Neuronal stem cell (in vitro differentiated cells): ENCODE measurements at places on chromosomes 7 and 10.

DNA sequence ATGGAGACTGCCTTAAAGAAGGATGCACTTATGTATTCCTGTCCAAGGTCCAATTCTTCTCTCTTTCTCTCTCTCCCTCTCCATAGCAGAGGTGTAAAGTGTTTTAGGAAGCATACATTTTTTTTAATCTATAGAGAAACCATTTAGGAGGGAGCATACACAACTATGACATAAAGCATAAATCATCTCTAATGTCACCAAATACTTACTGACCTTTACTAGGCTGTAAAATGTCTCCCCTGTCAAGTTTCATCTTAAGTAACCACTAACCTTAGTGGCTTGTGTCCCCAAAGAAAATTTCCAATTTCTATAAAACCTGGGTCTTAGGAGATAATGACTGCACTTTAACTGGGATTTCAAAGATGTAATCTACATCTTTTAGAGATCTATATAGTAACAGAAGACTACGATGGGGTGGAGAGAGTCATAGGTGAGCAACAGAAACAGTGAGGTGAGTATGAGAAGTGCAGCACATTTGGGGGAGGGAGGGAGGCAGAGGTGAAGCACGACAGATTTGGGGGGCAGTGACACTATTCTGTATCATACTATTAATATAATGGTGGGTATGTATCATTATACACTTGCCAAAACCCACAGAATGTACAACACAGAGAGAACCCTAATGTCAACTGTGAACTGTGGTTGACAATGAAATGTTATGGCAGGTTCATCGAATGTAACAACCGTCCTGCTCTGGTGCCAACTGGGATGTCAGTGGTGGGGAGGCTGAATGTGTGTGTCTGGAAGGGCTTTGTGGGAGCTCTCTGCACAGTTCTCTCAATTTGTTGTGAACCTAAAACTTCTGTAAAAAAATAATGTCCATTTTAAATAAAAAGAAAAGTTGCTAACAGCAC, 79.5 kb downstream of the PIP4K2A start:
- no peak for DNase-seq

DNA sequence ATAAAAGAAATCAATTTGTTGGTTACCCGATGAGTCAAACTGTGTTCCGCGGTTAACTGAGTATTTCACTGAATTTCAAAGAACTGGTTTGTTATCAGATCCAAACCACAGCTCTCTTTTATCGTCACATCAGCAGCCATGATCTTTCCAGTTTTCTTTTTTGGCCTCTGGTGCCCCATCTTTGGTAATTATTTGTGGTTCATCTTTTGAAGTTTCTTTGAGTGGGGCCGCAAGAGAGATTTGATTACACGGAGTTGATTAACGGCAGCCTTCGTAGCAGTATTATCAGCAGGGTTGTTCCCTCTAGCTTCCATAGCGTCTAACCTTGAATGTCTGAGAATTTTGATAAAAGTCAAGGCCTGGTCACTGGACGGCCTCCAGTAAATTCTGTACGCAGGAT, 154.9 kb upstream of the TNRC18 start:
- DNase-seq, result no peak

GRCh38 chr10:30743586-30743985, 114.0 kb upstream of the LYZL2 start:
- DNase-seq, result no peak

DNA sequence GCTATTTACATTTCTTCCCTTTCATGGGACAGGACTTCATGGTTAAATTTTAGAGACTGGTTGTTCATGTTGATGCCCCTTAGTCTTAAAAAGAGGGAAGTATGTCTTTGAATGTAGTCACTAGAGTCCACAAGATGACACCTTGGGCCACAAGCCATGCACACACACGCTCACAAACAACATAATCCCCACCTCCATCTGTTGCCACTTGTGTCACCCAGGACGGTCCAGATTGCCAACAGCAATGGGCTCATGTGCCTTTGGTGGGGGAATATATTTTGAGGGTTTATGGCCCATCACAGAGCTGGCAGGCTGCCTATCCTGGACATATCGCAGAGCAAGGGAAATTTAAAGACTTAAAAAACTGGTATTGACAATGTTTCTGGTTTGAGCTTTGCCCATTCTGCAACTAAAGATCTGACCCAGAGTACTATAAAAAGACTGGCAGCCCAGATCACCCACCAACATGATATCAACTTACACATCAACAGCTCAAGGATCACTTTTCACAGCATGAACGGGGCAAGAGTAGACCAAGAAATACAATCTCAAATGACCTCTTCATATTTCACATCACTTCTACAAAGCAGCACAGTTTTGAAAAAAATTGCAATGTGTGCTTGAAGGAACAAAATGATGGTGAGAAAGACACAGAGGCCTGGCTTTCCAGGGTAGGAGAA, 50.5 kb downstream of the STRA8 start:
- DNase-seq, result no peak

DNA sequence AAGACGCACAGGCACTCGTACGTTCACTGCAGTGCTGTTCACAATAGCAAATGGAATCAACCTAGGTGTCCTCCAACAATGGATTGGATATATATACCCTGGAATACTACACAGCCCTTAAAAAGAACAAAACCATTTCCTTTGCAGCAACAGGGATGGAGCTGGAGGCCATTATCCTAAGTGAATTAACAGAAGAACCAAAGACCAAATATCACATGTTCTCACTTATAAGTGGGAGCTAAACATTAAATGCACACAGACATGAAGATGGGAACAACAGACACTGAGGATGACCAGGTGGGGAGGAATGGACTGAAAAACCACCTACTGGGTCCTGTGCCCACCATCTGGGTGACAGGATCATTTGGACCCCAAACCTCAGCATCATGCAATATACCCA, 52.0 kb upstream of the EBF3 start:
- no peak for DNase-seq

GRCh38 chr7:126302639-126303038, 950.1 kb downstream of the GRM8 start:
- DNase-seq, result no peak

GRCh38 chr7:3862774-3863173, 561.7 kb downstream of the SDK1 start:
- DNase-seq, result no peak

GRCh38 chr7:108178398-108178797, 48.2 kb upstream of the LAMB4 start:
- DNase-seq, result no peak

- no peak for DNase-seq
These were observed 369.6 kb downstream of the FRMD4A start for GRCh38 chr10:13961097-13961496.

DNA sequence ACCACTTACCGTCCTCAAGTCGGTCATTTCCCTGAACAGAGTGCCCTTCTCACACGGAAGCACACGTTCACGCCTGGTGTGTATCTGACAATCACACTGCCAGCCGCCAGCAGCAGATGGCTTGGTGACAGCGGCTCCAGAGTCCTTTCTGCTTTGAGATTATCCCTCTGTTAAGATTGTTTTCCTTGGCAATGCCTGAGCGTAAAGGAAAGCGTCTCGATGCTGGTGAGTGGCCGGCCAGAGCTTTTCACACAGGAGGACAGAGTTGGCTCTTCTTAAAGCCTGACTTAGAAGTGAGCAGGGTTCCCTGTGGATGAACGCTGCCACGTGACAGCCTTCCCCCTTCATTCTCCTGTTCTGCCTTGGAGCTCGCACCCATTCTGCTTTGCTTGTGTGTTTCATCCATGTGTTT, 22.1 kb upstream of the PRKAR1B start:
- DNase-seq, result no peak

- DNase-seq, result no peak
These were observed 342.5 kb upstream of the TMEM229A start for GRCh38 chr7:124375391-124375790.

DNA sequence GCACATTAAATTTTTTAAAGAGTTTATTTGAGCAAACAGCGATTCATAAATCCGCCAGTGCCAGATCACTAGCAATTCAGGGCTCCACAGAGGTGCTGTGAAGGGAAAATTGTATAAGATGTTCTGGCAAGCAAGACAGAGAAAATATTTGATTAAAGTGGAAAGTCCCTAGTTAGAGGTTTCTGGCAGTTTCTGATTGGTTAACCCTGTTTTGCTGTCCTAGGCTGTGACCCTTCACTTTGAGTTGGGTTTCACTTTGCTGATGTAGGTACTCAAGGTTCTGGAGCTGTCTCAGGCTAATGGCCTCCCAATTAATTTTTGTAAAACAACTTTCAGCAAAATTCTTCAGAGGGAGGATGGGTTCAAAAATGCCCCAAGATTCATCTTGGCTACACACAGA, 79.4 kb upstream of the NXPH1 start:
- DNase-seq, result no peak
